ENCODE measurements at places on chromosomes 6 and 20. TPM values are rescaled to one million over a fixed set of nuclear protein-coding genes. Genes with fewer than 3 reads are reported as not detected.

- no peak for DNase-seq
- H3K36me3 ChIP-seq, result no peaks in the 10 kb centered on the region
- no peak overlapping the region for H3K27ac ChIP-seq
These were observed 17.1 kb downstream of the REPS1 start for GRCh38 chr6:138970856-138971425.

- H3K27me3 ChIP-seq, result peaks cover 2% of the 10 kb centered on the region
- no peak overlapping the region for H3K4me3 ChIP-seq
- DNase-seq, result no peak
- no peaks in the 10 kb centered on the region for H3K36me3 ChIP-seq
- no peak overlapping the region for H3K27ac ChIP-seq
These were observed 16.8 kb upstream of the FRMD1 start for GRCh38 chr6:168095716-168096250.

- H3K36me3 ChIP-seq, result no peaks in the 10 kb centered on the region
- H3K27me3 ChIP-seq, result no peaks in the 10 kb centered on the region
- no peak overlapping the region for H3K27ac ChIP-seq
- DNase-seq, result no peak
These were observed 437.8 kb downstream of the UTRN start for GRCh38 chr6:144722925-144723324.

DNA sequence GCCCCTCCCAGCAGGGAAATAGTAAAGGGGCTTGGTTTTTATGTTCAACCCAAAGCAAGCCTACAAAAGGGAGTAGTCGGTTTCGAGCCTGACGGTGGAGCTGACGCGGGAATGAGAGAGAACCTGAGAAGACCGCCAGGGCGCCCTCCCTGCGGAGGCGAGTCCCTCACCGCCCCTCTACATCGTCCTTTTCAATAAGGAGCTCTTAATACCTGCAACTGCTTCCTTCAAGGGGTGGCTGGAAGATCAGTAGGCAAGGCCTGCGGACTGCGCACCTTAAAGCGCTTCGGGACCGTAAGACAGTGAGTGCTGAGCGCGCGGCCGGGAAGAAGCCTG lies 709 bp upstream of the ZNF76 start:
- peak overlapping the region; percentile 87 for H3K27ac ChIP-seq
- peaks cover 3% of the 10 kb centered on the region for H3K4me1 ChIP-seq
- H3K36me3 ChIP-seq, result no peaks in the 10 kb centered on the region
- no peaks in the 10 kb centered on the region for H3K27me3 ChIP-seq
- H3K4me3 ChIP-seq, result peak overlapping the region; percentile 92
- DNase-seq, result no peak

DNA sequence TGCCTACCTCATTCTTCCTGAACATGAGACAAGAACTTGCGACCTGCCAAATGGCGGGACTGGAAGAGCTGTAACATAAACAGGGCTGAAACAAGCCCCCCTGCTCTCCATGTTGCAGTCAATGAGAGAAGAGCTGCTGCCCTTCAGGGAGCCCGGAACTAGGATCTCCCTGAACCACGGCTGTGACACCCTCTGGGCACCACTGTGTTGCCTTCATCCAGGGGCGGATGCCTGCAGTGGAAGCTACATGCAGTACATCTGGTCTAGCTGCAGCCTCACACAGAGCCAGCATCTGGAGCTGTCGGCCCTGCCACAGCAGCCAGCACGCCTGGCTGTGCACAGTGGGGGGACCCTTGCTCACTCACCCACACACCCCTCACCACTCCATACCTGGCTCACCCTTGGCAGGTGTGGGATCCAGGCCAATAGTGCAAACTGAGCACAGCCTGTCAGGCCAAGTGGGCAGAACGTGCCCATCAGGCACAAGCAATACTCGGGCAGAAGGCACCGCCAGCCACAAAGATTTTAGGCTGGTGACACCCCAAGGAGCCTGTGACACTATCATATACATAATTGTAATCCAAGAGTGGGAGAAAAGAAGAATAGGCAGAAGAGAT lies 451.3 kb downstream of the HTR1B start:
- H3K4me1 ChIP-seq, result no peaks in the 10 kb centered on the region
- DNase-seq, result no peak
- H3K4me3 ChIP-seq, result no peak overlapping the region
- no peak overlapping the region for H3K27ac ChIP-seq
- H3K36me3 ChIP-seq, result no peaks in the 10 kb centered on the region
- H3K27me3 ChIP-seq, result no peaks in the 10 kb centered on the region

- no peak overlapping the region for H3K27ac ChIP-seq
- DNase-seq, result no peak
- H3K4me1 ChIP-seq, result no peaks in the 10 kb centered on the region
- no peaks in the 10 kb centered on the region for H3K36me3 ChIP-seq
These were observed 673.6 kb downstream of the CD109 start for GRCh38 chr6:74369556-74369993.

DNA sequence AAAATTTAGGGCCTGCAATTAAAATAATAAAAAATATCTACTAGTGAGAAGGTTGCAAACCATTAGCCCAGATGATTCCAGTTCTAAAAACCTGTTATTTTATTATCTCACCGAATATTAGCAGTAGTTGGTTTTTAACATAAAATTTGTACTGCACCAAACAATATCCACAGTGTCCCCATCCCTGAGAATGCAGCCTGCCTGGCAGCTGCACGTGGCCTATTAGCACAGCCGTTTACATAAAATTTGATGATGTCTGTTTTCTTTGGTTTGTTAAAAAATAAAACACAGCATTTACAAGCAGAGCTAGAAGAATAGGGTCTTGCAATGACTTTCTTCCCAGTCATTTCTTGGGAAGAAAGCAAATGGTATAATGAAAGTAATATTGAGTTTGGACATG lies 58.2 kb downstream of the FUT9 start:
- no peaks in the 10 kb centered on the region for H3K27me3 ChIP-seq
- H3K36me3 ChIP-seq, result no peaks in the 10 kb centered on the region
- H3K4me1 ChIP-seq, result no peaks in the 10 kb centered on the region
- H3K4me3 ChIP-seq, result no peak overlapping the region

HDAC2 gene
- 86.0 TPM for total RNA-seq

HLA-DQA1 gene
- total RNA-seq, result 2.4 TPM

SRSF12 gene
- 1.0 TPM for total RNA-seq

VSX1 gene
- total RNA-seq, result not detected

TMEM244 gene
- not detected for total RNA-seq

Data from prostate gland (tissue), 2 donors.